ENCODE measurements at places on chromosomes 3 and 15.

DNA sequence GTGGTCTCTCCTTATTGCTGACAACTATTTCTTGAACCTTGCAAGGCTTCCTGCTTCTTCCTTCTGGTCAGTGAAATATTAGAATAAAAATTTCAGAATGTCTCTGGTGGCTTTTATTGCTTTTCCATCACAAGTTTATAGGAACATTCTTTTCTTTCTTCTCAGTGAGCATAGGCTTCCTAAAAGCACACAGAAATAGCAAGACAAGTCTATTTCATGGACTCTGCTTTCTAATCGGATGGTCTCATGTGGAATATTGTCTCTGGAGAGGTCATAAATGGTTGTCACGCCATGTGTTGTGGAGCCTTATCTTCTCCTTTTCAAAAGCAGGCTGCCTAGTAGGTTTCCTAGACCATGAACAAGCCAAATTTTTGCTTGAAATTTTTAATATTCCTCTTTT lies 9.8 kb upstream of the PSMD6 start:
- no peak for DNase-seq

- DNase-seq: no peak
Measured at GRCh38 chr3:32450992-32451659, 51.5 kb downstream of the CMTM6 start.

DNA sequence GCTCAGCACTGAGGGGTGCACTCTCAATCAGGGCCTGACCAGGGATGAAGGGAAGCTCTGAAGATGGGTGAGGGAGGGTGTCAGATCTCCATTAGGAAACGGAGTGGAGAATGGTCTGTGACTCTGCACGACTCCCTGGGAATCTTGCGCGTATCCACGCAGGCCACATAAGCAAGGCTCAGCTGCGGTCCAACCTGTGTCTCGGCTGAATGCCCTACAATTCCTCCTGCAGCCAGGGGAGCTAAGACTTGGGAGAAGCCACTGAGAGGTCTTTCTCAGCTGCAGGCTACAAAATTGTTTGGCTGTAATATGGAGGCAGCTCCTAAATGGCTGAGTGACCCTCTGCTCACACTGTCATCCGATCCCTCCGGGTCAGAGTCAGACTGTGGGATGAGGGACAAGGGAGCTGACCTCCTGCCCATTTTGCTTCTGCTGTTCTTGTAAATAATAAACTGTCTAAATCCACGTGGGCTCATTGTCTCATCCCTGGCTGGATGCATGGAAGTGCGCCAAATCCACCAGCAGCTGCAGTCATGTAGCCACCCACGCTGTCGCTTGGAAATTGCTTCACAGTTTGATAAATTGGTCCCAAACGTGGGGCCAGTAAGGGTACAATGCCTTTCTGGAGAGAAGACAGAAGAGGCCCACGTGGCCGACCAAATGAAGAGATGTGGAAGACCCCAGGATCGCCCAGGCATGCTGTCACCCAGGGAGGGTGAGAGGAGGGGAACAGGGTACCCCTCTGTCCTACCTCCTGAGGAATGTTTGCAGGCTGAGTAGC lies 30.5 kb downstream of the ALS2CL start:
- peak; percentile 17 for DNase-seq

GRCh38 chr3:114370537-114371174 lies 76.8 kb downstream of the TIGIT start:
- DNase-seq: no peak

- no peak for DNase-seq
Measured at GRCh38 chr15:58684036-58684710, 65.3 kb downstream of the ADAM10 start.

DNA sequence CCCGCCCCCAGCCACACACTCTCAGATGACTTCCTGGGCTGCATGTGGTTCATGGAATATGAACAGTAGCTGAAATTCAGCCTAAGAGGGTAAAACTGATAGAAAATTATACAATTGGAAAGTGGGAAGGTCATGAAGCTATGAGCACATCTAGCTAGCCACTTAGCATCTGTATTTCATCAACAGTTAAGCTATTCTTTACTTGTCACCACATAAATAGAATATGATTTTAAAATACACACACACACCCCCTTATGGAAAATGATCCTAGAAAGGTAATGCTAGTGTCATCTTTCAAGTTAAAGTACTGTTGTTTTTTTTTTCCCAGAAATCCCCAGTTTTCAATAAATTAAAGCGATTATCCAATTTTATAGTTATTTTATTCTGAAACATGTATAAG lies 3.6 kb downstream of the MAP4 start:
- DNase-seq: no peak

DNA sequence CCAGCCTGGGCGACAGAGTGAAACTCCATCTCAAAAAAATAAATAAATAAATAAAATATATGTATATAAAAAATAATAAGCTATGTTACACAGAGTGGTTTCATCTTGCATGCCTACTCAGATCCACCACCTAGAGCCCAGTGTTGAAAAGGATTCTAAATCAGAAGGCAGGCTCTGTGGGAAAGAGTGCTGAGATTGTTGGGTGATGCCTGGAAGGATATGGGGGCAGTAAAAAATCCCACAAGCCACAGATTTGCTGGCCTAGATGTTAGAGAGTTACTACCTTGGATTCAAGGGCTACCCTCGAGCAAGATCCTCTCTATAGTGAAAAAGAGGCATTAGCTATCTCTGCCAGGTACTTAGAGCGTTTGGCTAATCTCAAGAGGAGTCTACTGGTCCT lies 144.3 kb downstream of the STAC start:
- no peak for DNase-seq

GRCh38 chr15:69825941-69826818 lies 271.5 kb downstream of the TLE3 start:
- DNase-seq: no peak

DNA sequence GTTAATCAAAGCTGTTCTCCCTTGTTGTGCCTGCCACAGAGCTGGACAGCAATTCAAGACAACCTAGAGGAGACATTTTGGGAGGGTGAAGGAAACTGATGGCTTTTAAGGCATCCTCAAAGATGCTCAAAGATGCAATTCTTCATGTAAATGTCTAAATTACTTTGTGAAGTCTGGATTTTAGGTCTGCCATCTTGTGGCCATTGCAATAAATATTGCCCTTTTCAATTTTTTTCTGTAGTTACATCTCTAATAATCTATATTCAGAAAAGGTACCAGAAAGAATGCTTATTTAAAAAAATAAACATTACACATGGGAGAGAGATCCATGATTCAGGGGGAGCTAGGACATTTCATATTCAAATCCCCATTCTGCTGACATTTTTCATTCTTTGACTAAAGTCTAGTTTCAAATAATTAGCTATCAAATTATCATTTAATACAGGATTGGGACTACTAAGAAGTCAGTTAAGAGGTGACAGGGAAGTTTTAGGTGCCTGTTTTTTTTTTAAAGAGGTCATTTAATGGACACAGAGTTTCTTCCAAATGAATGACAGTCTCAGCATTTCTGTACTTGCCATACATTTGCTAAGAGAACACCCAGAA lies 259.8 kb upstream of the WNT5A start:
- peak; percentile 2 for DNase-seq

DNA sequence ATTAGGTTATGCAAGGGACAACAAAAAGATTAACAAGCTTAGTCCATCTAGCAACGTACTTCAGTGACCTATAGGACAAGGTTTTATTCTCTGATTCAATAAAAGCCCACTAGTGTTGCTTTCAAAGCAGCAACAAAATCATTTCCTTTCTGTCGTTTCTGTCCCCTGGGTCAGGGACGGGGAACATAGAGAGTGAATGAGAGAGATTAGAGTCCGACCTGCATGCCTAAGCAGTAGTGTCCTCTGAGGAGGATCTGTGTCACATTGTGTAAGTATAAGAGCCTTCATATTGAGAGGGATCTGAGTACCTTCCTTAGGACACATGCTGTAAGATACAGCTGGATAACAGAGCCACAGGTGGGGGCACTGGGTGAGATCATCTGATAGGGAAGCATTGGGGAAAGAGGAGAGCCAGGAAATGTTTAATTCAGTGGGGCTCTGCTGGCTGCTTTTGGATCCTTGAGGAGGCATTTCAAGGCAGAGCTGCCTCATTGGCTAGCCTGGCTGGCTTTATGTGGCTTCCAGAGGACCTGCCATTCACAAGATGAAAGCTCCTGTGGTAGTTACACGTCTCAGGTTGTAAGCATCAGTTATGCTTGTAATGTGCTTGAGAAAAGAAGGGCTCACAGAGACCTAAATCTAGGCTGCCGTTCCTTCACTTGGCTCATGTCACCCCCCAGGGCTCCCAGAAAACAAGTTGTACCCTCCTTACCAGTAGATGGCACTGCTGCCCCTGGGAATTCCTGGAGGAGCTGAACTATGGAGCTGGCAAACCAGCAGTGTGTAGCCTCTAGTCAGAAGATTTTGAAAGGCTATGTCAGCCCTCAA lies 2.7 kb downstream of the TMEM108 start:
- peak; percentile 66 for DNase-seq

DNA sequence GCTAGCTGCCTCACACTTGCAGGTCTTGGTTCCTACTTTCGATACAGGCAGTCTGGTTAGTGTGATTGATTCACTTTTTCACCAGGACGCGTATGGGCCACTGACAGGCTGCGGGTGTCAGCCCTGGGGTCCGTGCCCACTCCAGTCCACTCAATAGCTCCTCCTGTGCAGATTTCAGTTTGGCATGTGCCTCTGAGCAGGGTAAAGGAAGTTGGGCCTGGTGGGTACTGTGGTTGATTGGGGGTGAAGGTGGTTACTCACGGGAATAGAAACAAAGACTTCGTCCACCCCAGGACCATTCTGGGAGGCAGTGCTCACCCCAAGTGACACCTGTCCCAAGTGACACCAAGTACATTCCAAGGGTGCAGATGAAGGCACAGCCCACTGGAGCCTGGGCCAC lies 62.3 kb downstream of the EPHB1 start:
- no peak for DNase-seq

Data from stromal cell of bone marrow (primary cell).